HFFc6 (cell line): ENCODE measurements at places on chromosomes 4 and X. TPM values are rescaled to one million over a fixed set of nuclear protein-coding genes. Genes with fewer than 3 reads are reported as not detected.

The ADH4 gene
- not detected in 3 replicates for total RNA-seq

GRCh38 chr4:92304121-92304520 lies 355 bp downstream of the GRID2 start:
- no peak for DNase-seq
- H3K27me3 ChIP-seq = peaks cover 20% of the 10 kb centered on the region; the same call in 1 of the 2 replicates
- no peaks in the 10 kb centered on the region for H3K36me3 ChIP-seq
- H3K27ac ChIP-seq = no peak overlapping the region
- no peak overlapping the region; the same call in 1 of the 2 replicates for H3K4me3 ChIP-seq

- H3K36me3 ChIP-seq = peaks cover 23% of the 10 kb centered on the region; the same call in 1 of the 2 replicates
- peaks cover 18% of the 10 kb centered on the region for H3K27me3 ChIP-seq
Measured at GRCh38 chr4:77052352-77052751, 23.4 kb downstream of the CCNI start.

DNA sequence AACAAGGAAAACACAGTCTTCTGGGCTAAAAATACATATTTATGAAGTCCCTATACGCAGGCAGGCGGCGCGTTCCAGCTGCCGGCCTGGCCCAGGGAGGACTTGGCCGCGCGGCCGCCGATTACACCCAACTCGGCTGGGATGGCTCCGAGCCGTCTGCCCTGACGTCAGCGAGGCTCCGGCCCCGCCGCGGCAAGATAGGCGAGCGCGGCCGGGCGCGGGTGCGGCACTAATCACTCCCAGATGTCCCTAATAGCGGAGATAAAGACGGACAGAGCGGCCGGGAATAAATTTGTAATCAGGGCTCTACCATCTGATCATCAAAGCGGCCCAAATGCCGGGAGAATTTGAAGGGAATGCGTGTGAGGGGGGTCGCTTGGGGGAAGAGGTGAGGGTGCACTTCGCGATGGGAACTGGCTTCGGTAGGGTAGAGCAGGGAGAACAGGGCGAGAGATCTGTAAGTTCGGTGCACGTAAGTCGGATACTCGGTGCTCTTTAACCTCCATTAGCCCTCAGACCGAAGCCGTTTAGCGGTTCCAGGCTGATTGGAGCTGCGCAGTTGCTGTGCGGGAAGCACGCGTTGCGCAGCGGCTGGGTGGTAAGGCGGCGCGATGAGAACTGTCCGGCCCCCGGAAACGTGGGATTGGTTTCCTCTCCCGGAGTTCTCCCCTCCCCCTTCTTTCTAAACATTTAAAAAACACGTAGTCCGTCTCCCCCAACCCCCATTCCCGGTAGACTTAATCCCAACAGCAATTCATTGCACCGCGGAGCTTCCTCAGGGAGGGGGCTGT lies 7.7 kb downstream of the HAND2 start:
- H3K27me3 ChIP-seq = peaks cover 18% of the 10 kb centered on the region
- H3K27ac ChIP-seq = peak overlapping the region; percentile 96
- H3K4me1 ChIP-seq = peaks cover 20% of the 10 kb centered on the region
- peaks cover 27% of the 10 kb centered on the region; the same call in 1 of the 2 replicates for H3K36me3 ChIP-seq
- H3K4me3 ChIP-seq = peak overlapping the region; percentile 90

- peaks cover 46% of the 10 kb centered on the region for H3K4me1 ChIP-seq
- peak overlapping the region; percentile 48 for H3K4me3 ChIP-seq
- H3K27me3 ChIP-seq = peaks cover 2% of the 10 kb centered on the region; the same call in 1 of the 2 replicates
- peak overlapping the region; percentile 74 for H3K27ac ChIP-seq
Measured at GRCh38 chrX:53262918-53263394, 18.4 kb downstream of the IQSEC2 start.

- DNase-seq = peak; percentile 77
- H3K27me3 ChIP-seq = no peaks in the 10 kb centered on the region
- H3K4me1 ChIP-seq = peaks cover 31% of the 10 kb centered on the region
- peak overlapping the region; percentile 63 for H3K27ac ChIP-seq
- H3K36me3 ChIP-seq = no peaks in the 10 kb centered on the region
Measured at GRCh38 chr4:118417325-118417724, 64.5 kb upstream of the PRSS12 start.

The C4orf50 gene
- total RNA-seq = not detected in 3 replicates

DNA sequence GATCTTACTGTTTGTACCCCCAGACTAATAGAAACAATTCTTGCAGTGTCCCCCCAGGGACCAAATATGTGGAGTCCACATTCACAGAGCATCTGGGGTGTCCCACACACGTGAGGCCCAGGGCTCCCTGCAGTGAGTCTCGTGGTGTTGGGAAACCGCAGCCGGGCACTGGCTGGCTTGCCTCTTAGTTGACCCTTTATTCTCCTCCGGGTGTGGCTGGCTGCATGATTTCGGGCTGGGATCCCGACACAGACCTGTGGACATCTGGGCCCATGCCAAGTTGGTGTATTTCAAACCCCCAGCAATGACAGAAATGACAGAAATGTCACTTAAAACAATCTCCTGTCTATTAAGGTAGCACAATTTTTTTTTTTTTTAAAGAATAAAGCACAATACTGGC lies 15.6 kb upstream of the CLDN24 start:
- peaks cover 9% of the 10 kb centered on the region for H3K36me3 ChIP-seq
- H3K4me3 ChIP-seq = no peak overlapping the region
- peaks cover 37% of the 10 kb centered on the region for H3K4me1 ChIP-seq
- no peak for DNase-seq
- H3K27ac ChIP-seq = no peak overlapping the region

- peaks cover 47% of the 10 kb centered on the region for H3K4me1 ChIP-seq
- H3K27ac ChIP-seq = peak overlapping the region; percentile 15; the same call in 1 of the 2 replicates
- H3K36me3 ChIP-seq = no peaks in the 10 kb centered on the region
Measured at GRCh38 chr4:54085284-54085683, 14.7 kb upstream of the GSX2 start.

GRCh38 chr4:163534056-163534455 lies 39.6 kb downstream of the TMA16 start:
- H3K27me3 ChIP-seq = no peaks in the 10 kb centered on the region
- H3K27ac ChIP-seq = no peak overlapping the region
- no peak overlapping the region for H3K4me3 ChIP-seq
- DNase-seq = no peak
- peaks cover 33% of the 10 kb centered on the region for H3K36me3 ChIP-seq

The JADE3 gene
- total RNA-seq = 5.1 to 6.5 TPM (median 5.3 TPM) in 3 replicates

- H3K27ac ChIP-seq = no peak overlapping the region
- H3K27me3 ChIP-seq = peaks cover 5% of the 10 kb centered on the region
- no peak for DNase-seq
- no peaks in the 10 kb centered on the region for H3K36me3 ChIP-seq
- peak overlapping the region; percentile 19; the same call in 1 of the 2 replicates for H3K4me3 ChIP-seq
Measured at GRCh38 chrX:150548251-150548650, 20.2 kb upstream of the MTM1 start.

GRCh38 chr4:160835789-160836188 lies 1328.0 kb downstream of the FSTL5 start:
- no peaks in the 10 kb centered on the region for H3K4me1 ChIP-seq
- H3K4me3 ChIP-seq = no peak overlapping the region
- no peak overlapping the region for H3K27ac ChIP-seq
- peaks cover 3% of the 10 kb centered on the region; the same call in 1 of the 2 replicates for H3K27me3 ChIP-seq
- H3K36me3 ChIP-seq = no peaks in the 10 kb centered on the region

DNA sequence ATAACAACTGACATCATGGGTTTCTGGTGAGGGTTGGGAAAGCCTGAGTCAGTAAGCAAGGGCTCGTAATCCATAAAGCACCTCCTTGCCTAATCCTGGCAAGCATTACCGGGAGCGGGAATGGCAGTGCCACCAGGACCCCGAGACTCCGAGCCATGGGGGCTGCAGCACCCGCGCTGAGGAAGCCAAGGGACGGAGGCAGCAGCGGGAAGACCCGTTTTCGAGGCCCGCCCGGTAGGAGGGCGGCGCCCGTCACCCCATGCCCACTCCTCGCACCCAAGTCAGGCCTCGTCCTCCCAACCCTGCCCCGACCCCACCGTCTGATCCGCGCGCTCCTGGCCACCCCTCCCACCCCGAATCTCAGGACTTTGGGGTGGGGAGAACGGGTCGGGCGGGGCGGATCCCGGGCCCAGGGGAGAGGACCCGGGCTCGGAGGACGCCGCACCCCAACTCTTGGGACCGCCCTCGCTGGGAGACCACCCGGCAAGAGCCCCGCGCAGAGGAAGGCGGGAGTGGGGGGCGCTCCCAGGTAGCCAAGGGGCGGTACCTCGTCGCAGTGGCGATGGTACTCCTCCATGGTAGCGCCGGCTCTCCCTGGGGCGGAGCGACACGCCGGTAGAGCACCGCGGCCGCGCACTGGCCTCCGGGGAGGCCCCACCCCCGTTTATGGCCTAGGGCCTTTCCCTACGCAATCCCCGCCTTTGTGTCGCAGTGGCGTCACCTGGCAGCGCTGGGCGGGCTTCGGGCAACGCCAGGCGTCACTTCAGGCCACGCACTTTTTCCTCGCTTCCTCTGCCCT lies at the start of gene DYNLT3:
Gene DYNLT3 (minus strand): TSS at position 638 of the 799 bp plus-strand sequence. CDS start 61 bp downstream, at position 577.
- H3K4me3 ChIP-seq = peak within 1 kb of the TSS; percentile 87
- H3K4me1 ChIP-seq = peaks cover 5% of the 10 kb centered on the region; the same call in 1 of the 2 replicates
- no peaks in the 10 kb centered on the region for H3K36me3 ChIP-seq
- H3K27ac ChIP-seq = peak within 1 kb of the TSS; percentile 73

DNA sequence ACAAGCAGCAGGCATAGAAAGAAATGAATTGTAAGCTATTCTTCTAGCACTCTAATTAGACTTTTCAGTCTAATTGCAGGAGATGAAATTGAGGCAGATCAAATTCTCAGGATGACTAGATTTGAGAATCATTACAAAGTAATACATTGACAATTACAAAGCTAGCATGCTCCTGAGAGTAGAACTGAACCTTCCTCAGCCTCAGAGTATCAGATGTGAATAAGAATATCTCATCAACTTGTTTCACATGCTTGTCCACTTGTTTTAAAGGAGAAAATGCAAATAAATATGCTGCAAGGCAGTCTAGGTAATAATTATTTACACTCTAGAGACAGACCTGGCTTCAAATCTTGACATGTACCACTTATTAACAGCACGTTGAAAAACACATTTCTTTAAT lies 491.0 kb upstream of the MAGEB2 start:
- no peaks in the 10 kb centered on the region for H3K4me1 ChIP-seq
- H3K36me3 ChIP-seq = no peaks in the 10 kb centered on the region
- no peak overlapping the region for H3K27ac ChIP-seq
- no peak for DNase-seq
- H3K27me3 ChIP-seq = peaks cover 2% of the 10 kb centered on the region; the same call in 1 of the 2 replicates

DNA sequence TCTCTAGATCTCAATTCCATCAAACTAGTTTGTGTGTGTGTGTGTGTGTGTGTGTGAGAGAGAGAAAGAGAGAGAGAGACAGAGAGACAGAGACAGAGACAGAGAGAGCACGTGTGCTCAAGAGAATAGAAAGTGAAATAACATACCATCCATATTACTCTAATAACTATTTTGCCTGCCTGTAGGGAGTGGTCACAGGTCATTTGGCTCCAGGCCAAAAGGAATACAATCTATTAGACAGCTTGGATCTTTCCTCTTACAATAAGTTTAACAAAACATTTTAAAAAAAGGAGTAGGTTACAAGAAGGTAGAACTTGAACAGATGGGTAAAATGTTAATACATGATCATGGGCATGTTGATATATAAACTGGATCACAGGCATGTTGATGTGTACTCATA lies 76.2 kb downstream of the COL4A6 start:
- no peak for DNase-seq
- no peaks in the 10 kb centered on the region for H3K27me3 ChIP-seq
- no peak overlapping the region for H3K4me3 ChIP-seq

GRCh38 chr4:92520563-92520962 lies 216.8 kb downstream of the GRID2 start:
- no peak overlapping the region for H3K4me3 ChIP-seq
- DNase-seq = no peak
- H3K36me3 ChIP-seq = no peaks in the 10 kb centered on the region
- no peaks in the 10 kb centered on the region for H3K27me3 ChIP-seq
- H3K27ac ChIP-seq = no peak overlapping the region

- H3K4me1 ChIP-seq = peaks cover 9% of the 10 kb centered on the region
- no peak for DNase-seq
- H3K27ac ChIP-seq = no peak overlapping the region
Measured at GRCh38 chr4:10047967-10048366, 26.7 kb upstream of the SLC2A9 start.

DNA sequence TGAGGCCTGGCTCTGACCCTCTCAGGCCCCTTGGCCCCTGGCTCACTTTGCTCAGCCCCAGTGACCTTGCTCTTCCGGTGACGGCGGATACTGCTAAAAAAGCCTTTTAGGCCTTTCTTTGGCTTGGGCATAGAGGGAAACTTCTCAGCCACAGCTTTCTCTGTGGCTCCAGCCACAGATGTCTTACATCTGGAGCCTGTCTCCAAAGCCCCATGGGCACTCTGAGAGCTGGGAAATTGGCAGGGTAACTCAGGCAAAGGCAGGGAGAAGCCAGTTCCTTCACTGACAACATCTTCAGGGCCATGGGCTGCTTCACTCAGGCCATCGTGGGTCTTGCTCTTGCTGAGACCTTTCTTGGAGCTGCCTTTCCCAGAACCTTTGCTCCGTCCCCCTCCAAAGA lies 12.8 kb downstream of the AMER1 start:
- H3K36me3 ChIP-seq = peaks cover 14% of the 10 kb centered on the region
- no peak overlapping the region for H3K4me3 ChIP-seq
- H3K27me3 ChIP-seq = no peaks in the 10 kb centered on the region; the same call in 1 of the 2 replicates
- no peak overlapping the region for H3K27ac ChIP-seq
- no peaks in the 10 kb centered on the region for H3K4me1 ChIP-seq
- DNase-seq = no peak

The KLB gene
- total RNA-seq = not detected in 3 replicates

The TLR2 gene
- not detected in 3 replicates for total RNA-seq

- no peaks in the 10 kb centered on the region for H3K36me3 ChIP-seq
- H3K27ac ChIP-seq = no peak overlapping the region
- H3K4me3 ChIP-seq = no peak overlapping the region
- DNase-seq = no peak
Measured at GRCh38 chrX:96655947-96656623, 28.6 kb upstream of the DIAPH2 start.

- H3K4me1 ChIP-seq = 0 out of 2 replicates have a peak, but pooled peaks cover 4% of the 10 kb centered on the region
- DNase-seq = no peak
- H3K27ac ChIP-seq = no peak overlapping the region
- H3K36me3 ChIP-seq = peaks cover 18% of the 10 kb centered on the region
- no peak overlapping the region for H3K4me3 ChIP-seq
Measured at GRCh38 chr4:39908284-39908683, 69.4 kb downstream of the PDS5A start.

DNA sequence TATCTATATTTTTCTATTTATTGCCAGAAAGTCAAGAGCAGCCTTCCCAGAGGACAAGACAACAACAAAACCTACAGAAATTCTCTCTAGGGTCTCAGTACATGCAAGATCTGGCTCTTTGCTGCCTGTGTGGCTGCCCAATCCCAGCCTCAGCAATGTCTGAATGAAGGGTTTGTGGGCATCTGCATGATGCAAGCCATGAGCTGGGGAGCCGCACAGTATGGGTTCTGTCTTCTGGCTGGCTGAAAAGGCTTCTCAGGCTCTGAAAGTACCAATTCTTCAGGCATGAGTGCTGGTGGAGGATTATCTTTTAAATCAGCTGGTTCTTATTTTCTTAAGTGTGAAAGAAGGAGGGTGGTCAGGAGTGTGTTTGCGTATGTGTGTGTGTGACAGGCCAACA lies 104.6 kb downstream of the PDGFRA start:
- DNase-seq = no peak
- no peak overlapping the region for H3K27ac ChIP-seq
- no peak overlapping the region for H3K4me3 ChIP-seq
- no peaks in the 10 kb centered on the region for H3K4me1 ChIP-seq
- H3K36me3 ChIP-seq = no peaks in the 10 kb centered on the region
- peaks cover 6% of the 10 kb centered on the region for H3K27me3 ChIP-seq

- peaks cover 30% of the 10 kb centered on the region for H3K4me1 ChIP-seq
- H3K4me3 ChIP-seq = peak overlapping the region; percentile 94
- no peaks in the 10 kb centered on the region for H3K27me3 ChIP-seq
Measured at GRCh38 chr4:73259571-73260090, 1.0 kb upstream of the ANKRD17 start.
